Pulmonary artery endothelial cell (primary cell): ENCODE measurements at places on chromosomes 1 and 21.

DNA sequence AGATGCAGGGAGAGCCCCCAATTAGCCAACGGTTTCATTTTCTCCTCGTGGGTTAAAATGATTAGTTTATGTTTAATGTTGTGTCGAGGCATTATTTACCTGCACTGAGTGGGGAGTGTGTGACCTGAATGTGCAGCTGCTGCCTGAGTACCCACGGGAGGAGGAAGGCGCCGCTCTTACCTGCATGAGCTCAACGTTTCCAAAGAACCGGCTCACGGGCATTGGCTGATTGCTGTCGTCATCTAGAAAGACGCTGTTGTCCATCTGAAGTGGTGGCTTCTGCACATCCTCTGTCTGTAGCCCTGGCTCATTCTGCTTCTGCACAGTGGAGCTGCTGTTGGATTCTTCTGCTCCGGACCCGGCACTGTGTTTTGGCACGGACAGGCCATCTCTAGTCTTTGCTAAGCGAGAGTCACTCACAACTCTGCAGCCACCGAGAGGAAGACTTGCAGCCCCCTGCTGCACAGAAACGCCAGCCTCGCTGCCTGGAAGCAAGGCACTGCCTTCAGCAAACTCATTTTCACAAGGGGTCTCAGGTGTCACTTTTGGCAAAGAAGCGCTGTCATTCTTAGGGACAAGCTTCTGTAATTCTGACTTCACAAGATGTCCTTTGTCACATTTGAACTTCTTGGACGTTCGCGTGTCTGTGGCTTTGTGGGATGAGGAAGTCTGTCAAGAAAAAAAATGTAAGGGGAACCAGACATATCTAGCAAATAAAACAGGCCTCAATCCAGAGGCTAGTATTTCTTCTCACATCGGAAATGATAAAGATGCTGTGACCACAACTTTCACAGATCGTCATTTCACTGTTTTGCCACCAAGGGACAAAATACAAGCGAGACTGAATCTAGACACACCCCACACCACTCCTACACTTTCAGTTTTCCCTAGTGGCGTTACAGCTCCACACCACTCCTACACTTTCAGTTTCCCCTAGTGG is 9.4 kb downstream of the C1orf174 start:
- DNase-seq: no peak

DNA sequence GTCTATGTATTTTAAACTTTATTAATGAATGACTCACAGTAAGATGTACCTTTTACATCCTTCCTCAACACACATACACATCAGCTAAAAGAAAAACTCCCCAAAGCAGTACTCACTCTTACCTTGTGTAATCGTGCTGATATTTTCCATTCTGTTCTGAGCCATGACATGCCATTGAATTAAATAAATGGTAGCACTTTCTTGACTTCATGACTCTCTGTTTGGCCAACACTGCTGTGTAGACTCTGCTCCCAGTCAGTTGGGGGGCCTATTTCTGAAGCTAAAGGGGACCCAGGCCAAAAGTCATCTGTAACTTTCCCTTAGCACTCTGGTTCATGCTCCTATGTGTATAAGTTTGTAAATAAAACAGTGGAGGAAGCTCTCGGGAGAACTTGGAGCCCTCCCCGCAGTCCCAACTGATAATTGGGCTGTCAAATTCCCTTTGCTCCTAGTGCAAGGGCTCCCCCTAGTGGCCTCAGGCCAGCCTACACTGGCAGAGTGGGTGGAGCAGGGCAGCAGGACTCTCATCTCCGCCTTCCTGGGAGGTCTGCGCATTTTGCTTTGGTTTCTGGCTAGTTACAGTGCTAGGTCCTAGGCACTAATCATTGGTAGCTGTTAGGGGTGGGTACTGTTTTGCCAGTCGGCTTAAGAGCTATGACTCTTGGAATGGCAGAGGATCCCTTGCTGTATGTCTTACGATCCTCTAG is 1.7 kb upstream of the FYB2 start:
- no peak for DNase-seq

DNA sequence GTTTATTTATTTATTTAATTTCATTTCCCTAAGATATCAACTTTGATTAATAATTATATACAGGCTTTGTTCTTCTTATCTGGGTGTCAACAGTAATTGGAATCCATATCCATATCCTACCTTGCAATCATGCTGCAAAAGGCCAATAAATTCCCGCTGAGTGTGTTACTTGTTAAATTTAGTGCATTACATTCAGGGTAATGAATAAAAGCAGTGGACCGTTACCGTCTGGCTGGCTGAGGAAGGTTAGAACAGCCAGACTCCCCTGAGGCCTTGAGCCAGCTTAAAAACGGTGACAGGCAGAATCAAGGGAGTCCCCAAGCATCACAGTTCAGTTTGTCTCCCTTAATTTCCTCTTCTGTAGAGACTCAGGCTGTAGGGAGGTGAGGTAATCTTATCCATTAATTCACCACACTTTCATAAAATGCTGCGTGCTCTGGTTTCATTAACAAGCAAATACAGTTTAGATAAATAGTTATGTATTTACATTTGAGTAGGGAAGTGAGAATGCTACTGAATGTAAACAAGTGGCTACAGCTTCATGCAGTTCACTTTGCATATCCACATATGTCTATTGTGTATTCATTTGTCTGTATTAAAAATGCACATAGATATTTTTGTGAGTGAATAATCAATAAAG is 888.2 kb upstream of the CXADR start:
- no peak for DNase-seq

GRCh38 chr1:13828454-13829151 is 128.6 kb downstream of the PRDM2 start:
- no peak for DNase-seq

DNA sequence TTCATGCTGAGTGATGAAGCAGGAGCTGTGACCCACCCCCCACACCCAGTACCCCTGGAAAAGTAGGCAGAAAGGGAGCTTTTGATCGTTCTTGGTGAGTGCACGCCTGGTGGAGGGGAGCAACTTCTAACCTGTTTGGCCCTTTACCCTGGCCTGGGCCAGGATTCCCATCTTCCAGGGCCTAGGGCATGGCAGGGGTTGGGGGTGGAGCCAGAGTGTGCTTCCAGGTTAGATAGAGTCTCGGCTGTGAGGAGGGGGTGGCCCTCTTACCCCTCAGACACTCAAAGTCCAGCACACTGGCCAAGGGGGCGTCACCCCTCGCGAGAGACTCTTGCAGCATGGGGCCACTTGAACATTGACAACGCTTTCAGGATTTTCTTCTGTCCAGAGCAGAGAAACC is 236.6 kb downstream of the GRIK3 start:
- DNase-seq: no peak

DNA sequence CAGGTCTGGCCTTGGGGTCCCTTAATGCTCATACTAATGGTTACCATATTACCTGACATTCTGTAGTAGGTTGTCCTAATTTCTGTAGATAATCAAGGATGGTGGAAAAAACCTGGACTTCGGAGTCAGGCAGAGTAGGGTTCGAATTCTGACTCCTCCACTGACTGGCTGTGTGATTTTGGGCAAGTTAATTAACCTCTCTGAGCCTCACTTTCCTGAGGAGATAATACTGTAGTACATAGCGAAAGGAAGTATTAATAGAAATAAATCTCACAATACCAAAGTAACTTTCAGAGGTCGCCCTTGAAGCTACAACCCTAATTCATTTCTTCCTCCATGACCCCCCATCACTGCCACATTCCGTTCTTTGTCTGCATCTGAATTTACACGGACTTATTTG is 72.9 kb downstream of the KCNN3 start:
- DNase-seq: no peak

DNA sequence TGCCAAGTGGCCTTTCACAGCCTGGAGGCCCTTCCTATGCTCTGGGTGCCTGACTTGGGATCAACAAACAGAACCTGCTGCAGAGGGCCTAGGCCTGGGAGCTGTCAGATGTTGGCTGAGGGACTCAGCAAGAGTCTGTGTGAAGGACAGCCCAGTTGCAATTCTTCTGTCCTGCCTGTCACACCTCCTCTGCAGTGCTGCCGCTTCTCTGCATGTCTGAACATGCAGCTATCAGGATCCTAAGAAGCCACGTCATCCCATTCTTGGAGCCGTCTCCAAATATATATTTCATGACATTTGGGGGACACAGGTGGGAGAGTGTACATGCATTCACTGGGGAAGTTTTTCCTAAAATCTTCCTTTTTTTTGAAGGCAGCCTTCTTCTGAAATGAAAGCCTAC is 8.6 kb downstream of the FCAMR start:
- no peak for DNase-seq

GRCh38 chr1:58789322-58789856 is 5.5 kb upstream of the JUN start:
- no peak for DNase-seq

DNA sequence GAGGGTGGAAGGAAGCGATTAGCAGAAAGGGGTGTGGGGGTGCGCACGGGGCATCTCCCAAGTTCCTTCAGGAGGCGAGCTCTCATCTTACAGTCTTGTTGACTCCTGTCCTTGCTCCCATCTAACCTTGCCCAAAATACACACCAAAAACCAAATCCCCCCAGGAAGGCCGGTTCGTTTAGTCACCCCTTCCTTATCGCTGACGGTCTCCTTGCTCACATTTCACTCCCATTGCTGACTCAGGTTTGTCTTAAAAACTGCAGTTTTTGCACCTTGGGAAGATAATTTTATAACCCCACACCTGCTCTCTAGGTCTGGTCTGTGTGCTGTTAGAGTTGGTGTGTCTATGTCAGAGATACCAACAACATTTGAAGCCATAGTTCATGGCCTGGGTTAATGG is 68.1 kb upstream of the F3 start:
- no peak for DNase-seq

DNA sequence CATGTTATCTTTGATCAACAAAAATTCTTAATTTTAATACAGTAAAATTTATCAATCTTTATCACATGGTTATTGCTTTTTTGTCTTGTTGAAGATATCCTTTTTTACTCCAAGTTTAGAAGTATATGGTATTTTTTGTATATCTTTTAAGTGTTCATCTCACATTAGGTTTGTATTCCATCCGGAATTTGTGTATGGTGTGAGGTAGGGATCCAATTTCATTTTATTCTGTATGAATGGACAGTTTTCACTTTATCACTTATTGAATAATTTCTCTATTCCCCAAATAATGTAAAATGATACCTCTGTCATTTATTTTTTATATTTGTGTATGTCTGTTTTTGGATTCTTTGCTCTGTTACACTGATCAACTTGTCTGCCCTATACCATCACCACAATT is 25.3 kb downstream of the NFIA start:
- DNase-seq: no peak

GRCh38 chr1:61101536-61101935 is 19.2 kb downstream of the NFIA start:
- DNase-seq: no peak

DNA sequence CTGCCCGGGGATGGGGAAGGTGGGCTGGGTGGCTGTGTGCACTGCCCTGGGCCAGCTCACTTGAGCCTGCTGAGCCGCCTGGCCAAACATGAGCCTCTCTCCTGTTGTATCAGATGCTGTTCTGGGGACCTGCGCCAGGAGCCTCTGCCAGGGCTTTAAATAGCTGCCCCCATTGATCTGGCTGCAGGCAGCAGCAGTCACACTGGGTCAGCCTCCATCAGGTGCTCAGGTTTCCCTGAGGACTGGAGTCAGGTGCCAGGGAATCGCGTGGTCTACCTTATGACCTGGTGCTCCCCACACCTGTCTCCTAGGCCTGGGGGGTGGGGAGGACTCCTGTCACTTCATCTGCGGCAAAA is 700 bp upstream of the CCDC28B start:
- no peak for DNase-seq

DNA sequence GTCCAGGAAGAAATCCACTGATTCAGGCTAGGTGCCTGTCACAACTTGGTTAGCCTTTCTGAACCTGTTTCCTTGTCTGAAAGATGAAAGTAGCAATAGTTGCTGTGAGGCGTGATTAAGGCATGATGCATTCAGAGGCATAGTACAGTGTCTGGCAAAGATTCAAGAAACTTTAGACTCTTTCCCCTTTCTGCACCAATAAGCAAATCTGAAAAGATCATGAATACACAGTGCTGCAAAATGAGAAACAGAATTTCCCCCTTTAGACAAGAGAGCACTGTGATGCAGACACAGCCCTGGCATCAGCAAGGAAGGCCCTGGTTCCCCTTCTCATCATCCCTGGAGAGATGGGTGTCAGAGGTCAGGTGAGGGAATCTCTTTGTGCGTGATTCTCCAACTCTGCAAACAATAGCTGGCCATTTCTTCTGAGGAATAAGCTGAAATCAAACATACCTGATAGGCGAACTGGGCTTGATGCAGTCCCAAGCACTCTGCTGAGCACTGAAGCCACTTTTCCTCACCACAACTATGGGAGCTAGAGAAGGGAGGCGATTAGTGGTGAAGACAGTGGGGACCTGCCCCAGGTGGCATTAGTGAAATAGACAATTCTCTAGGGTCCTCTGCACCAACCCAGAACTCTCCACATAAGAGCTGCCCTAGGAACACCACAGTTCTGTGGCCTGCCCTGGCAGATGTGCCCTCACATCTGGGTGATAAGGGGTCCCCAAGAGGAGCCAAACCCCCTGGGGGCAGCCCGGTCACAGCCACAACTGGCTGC is 41.7 kb downstream of the ITPKB start:
- peak; percentile 33 for DNase-seq

DNA sequence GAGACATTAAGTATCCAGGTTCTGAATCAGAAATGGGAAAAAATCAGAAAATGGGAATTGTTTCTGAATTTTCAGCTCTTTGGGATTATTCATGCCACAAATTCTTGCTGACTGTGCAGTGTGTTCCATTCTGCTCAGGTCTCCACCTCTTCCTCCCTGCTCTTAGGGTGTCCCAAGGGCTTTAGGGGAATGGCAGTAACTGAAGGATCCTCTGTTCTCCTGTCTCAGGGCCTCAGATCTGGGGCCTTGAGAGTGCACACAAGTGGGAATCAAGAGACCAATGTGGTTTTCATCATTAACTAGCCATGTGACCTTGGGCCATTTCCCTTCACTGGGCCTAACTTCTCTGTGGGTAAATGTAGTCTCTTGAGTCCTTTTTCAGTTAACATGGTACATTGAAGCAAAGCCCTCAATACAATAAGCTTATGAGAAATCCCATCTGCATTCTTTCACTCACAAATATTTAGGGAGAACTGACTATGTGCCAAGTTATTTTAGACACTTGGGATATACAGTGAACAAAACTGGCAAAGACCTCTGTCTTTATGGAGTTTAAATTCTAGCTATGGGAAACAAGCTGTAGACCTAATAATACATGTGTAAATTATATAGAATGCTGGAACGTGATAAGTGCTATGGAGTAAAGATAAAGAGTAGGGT is 75.7 kb upstream of the SPATA6 start:
- DNase-seq: no peak

DNA sequence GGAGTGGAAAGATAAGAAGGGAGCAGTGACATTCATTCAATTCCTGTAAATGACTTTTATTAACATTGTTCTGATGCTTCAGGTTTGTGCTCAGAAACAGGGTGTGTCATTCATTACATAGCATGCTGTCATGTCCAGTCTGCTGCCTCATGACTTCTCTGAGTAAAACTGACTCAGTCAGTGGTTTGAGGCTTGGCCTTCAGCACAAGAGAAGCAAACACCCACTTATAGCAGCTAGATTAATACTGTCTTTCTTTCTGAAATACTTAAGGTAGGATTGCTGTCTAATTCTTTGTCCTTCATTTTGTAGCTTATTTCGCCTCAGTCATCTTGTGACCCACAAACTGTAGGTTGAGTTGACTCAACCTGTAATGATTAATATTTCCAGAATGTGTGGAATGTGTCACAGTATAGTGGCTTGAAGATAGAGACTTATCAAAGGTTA is 32.9 kb downstream of the RASAL2 start:
- DNase-seq: peak; percentile 1
